Stimulated activated CD8-positive, alpha-beta memory T cell treated with anti-CD3 and anti-CD28 coated beads, Interleukin-4, amount 100 ng/mL, for 4 hours (primary cell): ENCODE measurements at places on chromosomes 4 and X.
A peak's percentile ranks its signal among the peaks of the same experiment; 100 is the strongest.

- no peak for DNase-seq
Measured at GRCh38 chr4:102758241-102759160, 2.3 kb downstream of the MANBA start.

DNA sequence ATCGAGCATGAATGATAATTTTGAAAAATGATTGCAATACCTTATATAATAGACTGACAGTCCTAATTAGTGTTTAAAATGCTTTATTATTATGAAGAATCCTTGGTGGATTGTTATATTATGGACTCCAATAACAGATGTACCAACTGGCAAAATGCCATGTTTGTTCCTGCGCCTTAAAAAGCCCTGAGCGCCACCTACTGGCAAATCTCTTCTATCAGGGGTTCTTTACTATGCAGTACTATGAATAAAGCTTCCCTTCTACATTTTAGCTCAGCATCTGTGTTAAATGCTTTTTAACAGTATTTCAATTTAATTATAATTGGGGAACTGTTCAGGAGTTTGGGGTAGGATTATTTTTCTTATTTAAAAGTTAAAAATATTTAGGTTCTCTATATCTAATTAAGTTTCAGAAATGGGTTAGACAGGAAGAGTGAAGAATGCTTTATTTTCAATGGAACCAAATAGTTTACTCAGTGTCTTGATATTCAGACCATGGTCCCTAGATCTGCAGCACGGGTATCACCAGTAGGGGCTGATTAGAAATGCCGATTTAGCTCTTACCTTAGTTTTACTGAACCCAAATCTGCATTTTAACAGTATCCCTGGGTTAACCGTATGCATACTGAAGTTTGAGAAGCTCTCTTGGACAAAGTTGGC lies 20.0 kb downstream of the CFAP97 start:
- DNase-seq: peak; percentile 37

- no peak for DNase-seq
Measured at GRCh38 chr4:152628128-152628527, 51.7 kb downstream of the TMEM154 start.

GRCh38 chr4:138297743-138298405 lies 55.7 kb upstream of the SLC7A11 start:
- no peak for DNase-seq

DNA sequence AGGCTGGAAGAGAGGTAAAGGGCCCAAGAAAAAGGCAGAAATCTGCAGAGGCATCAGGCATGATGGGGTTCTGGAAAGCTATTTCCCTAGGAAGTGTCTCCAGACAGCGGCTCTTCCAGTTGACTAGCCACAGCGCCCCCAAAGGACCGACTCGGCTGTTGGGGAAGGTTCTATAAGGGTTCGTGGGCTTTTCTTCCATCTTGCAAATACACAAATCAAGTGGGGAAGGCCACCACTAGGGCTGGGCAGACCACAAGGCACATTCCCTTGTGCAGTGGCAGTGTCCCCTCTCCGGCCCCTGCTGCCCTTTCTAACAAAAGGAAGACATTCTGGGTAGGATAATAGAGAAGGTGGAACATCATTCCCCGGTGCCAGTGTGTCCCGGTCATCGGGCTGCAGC lies 18.2 kb downstream of the BCOR start:
- no peak for DNase-seq

DNA sequence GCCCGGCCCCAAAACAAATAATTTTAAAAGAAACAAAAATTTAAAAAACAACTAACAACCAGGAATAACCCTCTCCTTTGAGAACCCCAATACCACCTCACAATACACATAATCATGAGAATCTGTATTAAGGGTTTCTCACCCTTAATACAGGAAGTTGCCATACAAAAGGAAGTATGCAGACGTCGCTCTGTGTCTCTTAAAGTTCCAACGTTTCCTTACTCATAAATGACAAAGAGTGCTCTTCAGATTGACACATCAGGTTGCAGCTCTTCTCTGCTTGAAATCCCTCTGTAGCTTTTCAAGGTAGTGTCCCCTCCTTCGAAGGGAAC lies 73.9 kb upstream of the IRF2 start:
- DNase-seq: no peak

DNA sequence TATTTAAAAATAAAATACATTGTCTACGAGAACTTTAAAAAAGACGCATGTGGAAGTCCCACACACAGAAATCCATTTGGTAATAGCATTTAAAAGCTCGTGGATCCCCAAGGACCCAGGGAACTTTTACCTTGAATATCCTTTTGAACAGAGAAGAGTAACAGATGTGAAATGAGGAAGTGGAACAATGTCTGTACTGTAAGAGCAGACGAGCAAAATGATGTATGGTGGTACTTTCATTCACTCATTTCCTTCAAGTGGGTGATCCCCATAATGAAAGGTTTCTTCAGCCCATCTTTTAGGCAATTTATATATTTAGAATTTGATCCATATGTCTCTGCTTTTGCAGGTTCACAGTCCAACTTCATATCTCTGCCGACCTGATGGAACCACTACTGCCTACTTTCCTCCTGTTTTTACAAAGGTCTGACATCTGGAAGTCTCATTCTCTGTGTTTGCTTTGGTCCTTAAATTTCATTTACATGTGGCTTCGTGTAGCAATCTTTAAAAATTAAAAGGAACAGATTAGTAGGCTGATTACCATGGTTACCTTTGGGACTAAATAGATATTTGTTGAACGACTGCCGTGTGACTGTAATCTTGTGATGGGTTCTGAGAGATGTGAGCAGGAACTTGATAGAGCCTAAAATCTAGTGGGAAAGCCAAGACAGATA lies 188.4 kb downstream of the PALLD start:
- DNase-seq: no peak

DNA sequence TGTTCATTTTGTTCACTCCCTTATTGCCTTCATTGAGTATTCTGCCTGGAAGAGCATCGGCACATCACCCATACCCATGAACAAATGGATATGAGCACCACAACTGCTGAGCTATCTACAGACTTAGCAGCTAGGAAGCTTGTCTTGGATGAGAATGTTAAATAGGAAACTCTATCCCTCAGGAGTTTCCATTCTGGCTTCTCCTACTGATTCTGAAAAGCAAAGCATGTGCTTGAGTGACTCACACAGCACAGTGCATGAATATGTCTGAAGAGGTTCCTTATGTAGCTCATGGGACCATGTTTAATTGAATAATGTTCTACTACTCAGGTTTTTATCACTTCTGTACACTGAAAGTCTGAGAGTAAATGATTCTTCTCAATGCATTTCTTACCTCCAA lies 57.3 kb upstream of the MXRA5 start:
- DNase-seq: no peak

DNA sequence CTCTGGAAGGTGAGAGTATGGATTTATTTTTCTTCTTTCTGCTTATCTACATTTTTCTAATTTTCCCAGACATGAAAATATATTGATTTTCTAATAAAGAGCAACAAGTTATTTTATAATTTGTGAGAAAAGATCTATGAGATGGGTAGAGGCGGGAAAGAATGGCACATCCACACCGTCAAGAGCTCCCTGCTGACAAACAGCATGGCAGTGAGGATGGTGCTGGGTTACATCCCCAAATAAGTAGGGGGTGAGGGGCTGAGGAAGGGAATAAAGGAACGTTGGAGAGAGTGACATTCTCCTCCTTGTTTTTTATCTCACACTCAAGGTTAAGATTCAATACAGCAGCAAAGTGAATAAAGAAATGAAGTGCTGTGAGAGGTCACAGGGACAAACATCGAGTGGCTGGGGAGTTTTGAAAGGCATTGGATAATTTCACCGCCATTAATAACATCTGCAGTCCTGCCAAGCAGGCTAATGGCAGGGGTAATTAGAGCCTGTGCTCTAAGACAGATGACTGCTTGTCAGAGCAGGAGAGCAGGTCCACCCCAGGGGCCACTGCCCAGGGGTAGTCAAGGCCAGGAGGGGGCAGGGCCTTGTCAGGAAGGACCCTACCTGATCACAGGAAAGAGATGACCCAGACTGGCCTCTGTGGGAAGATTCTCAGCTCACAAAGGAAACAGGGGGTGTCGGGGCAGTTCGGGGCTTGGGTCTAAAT lies 323.8 kb downstream of the FBXW7 start:
- no peak for DNase-seq

DNA sequence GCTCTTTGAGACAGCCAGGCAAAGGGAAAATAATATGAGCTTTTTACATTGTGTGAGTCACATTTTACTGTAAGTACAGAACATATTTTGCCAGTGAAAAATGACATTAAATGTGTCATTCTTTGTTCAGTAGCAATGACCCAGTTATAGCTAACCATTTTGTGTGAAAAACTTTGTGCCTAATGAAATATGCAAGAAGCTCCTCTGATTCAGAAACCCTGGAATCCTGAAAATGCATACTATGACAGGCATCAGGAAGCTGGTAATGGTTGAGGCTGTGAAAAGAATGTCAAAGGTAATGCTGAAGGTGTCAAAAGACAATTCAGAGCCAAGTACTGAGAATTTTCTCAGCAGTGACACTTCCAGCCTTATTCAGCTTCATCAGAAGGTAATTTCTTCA lies 549.5 kb upstream of the SMIM31 start:
- DNase-seq: no peak

- DNase-seq: no peak
Measured at GRCh38 chrX:149569770-149570169, 17.5 kb downstream of the MAGEA9B start.

- DNase-seq: no peak
Measured at GRCh38 chrX:675955-676295, 45.3 kb downstream of the SHOX start.

- no peak for DNase-seq
Measured at GRCh38 chr4:29900336-29900735, 819.8 kb upstream of the PCDH7 start.

GRCh38 chr4:153483432-153484418 lies 17.6 kb downstream of the TMEM131L start:
- no peak for DNase-seq

DNA sequence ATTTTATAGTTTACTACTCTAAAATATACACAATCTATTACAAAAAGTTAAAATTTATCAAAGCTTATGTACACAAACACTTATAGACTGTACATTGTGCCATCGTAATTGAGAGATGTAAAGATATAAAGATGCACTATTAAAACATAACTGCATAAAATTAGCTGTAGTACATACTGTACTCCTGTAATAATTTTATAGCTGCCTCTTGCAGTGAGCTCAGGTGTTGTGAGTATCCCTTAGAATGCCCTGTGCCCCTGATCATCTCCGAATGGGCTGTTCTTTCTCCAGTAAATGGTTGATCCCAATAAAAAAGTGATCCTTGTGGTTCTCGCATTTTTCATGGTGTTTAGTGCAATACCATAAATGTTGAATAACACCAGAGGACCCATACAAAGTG lies 101.2 kb downstream of the TMEM164 start:
- no peak for DNase-seq

DNA sequence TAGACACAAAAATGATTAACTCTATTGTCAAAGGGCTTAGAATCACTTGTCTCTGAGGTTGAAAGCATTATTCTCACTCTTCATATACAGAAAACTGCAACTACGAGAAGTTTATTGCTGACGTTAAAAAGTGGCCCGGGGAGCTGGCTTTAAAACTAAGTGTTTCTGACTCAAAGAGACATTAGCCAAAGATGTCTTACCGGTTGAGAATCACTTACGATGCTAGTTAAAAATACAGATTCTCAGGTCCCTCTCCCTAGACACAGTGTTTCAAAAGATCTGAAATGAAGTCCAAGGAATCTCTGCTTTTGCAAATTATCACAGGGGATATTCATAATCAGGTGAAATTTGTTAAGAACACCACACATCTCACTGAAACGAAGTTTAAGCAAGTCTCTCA lies 1.2 kb downstream of the GNPDA2 start:
- DNase-seq: no peak

DNA sequence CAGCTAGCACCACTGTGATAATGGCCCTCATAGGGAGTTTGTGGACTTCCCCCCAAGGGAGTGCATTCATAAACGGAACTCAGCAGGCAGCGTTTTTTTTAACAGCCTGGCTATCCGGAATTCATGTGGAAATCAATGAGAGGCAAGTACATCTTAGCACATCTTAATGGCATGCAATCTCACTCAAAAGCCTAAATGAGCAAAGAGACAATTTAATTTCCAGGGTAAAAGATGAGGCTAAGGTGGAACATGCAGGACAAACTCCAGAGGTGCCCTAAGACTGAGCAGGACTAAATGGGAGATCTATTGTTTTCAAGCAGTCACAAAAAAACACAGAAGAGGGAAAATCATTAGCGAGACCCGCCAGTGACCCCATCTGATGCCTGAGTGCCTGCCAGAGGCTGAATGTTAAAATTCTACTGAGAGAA lies 243.5 kb upstream of the KCNIP4 start:
- DNase-seq: no peak

DNA sequence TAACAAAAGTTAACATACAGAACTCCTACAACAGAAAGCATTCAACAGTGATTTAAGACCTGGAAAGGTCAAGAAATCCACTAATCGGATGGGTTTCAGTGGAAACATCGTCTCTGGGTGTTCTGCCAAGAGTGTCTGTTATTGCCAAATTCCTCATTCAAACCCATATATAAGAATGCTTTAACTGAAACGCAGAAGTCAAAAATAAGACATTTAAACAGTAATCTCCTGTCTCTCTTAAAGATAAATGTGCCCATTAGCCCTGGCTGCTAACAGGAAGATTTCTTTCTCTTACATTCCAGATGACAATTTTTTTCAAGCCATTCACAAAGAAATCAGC lies 31.5 kb downstream of the DCTD start:
- no peak for DNase-seq

GRCh38 chr4:98691588-98691987 lies 33.2 kb upstream of the TSPAN5 start:
- no peak for DNase-seq

GRCh38 chr4:87109121-87109520 lies 111.3 kb downstream of the KLHL8 start:
- DNase-seq: no peak

- no peak for DNase-seq
Measured at GRCh38 chrX:35919536-35920309, at the start of gene CFAP47. Gene CFAP47, plus strand, starts transcription at chrX:35919734. Its CDS starts 66 bp downstream, at chrX:35919800.

GRCh38 chr4:40216622-40217366 lies 20.0 kb downstream of the RHOH start:
- DNase-seq: no peak

DNA sequence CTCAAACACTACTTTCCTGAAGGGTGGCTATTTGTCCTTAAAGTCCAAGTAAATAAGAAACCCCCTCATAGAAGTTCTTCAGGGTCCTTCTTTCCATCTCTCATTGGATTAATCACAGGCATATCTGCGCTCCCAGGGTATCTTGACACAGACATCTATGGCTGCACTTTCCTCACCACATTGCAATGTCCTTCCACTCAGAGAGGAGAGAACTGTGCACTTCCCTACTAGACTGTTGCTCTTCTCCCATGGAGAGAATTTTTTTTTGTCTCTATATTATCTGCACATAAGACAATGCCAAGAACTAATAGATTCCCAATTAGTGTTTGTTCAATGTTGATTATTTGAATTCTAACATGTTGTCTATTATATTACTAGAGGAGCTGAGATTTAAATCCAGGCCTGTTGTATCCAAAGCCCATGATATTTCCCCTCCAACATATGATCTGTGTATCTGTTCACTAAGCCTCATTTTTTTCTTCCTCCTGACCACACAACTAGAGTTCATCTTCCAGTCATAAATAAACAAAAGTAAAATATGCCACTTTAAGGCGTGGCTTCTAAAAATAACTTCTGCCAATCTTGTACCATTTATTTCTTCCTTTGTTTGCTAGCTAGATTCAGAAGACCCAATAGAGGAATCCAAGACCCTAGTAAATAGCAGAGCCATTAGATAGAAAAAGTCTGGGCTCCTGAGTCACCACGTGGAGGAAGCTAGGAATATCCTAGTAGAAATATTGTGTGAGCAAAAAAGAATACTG lies 61.5 kb upstream of the FAM241A start:
- DNase-seq: no peak
